ENCODE measurements at places on chromosomes 1 and 21.

DNA sequence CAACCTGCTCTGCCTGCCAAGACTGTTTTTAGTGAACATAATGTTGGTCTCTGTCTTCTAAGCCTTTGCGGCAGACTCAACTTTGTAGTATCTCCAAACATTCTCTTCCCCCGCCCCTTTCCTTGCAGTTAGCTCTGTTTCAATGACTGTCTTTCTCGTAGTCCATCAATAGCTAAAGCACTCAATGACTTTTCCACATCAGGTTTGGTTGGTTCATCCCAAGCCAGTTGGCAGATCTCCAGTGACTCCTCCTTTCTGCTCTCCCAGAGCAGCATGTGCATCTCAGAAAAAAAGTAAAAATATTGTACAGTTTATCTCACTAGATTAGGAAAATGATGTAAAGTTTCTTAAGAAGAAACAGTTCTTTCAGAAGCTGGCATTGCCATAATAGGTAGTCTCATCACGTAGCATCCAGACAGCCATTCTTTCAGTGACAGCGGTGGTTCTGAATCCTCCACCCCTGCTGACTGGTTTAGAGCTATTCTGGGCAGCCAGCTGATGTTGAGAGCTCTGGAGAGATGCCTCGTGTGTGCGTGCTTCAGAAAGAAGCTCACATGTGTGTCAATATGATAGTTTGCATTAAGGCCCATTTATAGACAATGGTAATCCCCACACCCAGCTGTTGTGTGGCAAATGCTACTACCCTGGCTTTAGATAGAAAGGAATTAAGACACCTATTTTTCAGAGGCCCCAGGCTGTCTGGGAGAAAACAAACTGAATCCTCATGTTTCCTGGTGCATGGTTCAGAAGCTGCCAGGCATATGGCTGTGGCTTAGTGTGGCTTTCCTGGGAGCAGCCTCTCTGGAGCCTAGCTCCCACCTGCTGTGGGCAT lies 53.2 kb downstream of the CNN3 start:
- DNase-seq: no peak

GRCh38 chr1:31422505-31423319 lies 9.7 kb downstream of the SERINC2 start:
- peak; percentile 51 for DNase-seq

GRCh38 chr1:208088319-208088718 lies 155.9 kb downstream of the PLXNA2 start:
- DNase-seq: no peak

- DNase-seq: no peak
These were observed 82.2 kb downstream of the MDM4 start for GRCh38 chr1:204598319-204598969.

DNA sequence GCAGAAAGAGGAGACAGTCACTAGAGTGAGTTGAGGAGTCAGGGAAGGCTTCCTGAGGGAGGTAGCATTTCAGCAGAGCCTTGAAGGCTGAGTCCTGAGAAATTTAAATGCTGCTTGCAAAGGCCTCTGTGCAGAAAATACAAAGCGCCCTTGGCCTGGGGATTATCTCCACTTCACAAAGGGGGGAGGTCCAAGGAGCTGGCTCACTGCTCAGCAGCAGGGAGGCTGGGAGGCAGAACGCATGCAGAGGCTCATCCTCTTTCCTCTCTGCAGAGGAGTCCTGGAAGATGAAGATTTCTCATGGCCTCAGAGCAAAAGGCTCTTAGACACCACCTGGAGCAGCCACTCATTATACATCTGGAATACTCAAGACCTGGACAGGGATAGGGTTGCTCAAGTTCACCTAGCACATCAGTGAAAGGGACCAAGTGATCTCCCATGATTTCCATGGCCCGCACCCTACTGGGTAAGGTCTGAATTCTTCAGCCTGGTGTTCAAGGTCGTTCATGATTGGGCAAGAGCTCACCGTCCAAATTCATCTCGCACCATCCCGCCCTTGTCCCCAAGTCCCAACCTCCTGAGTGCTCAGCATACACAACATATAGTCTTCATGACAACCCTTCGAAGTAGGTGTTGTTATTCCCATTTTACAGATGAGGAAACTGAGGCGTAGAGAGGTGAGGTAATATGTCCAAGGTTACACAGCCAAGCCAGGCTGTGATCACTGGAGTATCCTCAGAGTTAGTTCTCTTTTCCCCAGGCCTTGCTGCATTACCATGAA lies 9.0 kb downstream of the SLC1A7 start:
- no peak for DNase-seq

GRCh38 chr1:74703386-74704182 lies 29.3 kb downstream of the CRYZ start:
- DNase-seq: no peak

DNA sequence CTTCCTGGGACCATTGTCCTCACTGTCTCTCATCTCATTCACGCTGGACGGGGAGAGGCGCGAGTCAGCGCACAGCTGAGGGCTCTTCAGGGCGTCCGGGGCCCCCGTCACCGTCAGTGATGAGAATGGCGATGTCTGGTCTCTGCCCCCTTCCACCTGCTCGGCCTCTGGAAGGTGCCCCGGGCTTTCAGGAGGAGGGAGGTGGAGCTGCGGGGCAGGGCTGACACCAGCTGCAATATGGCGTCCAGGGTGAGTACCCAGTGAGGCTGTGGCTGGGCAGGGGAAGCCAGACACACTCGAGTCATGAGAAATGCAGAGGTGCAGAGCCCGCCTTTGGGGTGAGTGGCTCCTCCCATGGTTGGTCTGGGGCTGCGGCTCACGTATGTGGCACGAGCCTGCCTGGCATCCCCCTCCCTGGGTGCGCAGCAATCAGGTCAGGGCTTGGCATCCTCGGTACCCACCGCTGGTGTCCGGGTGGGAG lies 15.1 kb downstream of the MORN1 start:
- no peak for DNase-seq

DNA sequence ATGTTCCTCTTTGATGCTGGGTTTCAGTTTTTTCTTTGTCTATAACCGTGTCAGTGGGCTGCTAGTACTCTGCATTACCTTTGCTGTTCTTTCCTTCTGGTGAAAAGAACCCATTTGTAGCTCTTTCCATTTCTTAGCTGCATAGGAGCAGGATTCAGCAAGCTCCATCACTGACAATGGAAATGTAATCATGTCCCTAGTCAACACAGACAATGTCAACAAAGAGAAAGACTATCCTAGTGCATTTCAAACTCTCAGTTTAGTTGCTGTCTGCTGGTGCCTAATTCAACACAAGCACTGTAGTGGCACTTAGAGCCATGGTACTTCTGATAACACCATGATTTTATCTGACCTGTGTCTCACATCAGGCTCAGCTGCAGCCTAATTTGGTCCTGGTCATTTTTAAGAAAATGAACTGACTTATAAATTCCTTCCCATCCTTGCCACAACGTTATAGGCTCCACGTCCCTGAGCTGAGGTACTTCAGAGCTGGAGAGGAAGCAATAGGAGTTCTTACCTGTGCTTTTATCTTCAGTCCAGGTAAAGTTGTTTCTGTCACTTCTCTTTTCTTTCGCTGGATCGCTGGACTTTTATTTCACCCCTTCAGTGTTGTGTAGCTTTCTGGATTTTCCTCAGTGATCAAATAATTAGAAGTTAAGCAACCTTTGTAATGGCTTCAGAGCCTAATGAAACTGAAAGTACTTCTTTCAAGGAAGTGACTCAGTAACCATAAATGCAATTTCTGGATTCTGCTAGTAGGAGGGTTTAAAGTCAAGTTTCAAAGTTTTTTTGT lies at the start of gene GBP3:
TSS of gene GBP3 (minus strand) at position 700 of the 793 bp plus-strand sequence. CDS start 2,145 bp downstream, outside the sequence.
- no peak for DNase-seq

GRCh38 chr1:216425577-216425976 lies 2.3 kb upstream of the USH2A start:
- no peak for DNase-seq

- no peak for DNase-seq
These were observed 5.1 kb upstream of the OLIG1 start for GRCh38 chr21:33064623-33065390.

DNA sequence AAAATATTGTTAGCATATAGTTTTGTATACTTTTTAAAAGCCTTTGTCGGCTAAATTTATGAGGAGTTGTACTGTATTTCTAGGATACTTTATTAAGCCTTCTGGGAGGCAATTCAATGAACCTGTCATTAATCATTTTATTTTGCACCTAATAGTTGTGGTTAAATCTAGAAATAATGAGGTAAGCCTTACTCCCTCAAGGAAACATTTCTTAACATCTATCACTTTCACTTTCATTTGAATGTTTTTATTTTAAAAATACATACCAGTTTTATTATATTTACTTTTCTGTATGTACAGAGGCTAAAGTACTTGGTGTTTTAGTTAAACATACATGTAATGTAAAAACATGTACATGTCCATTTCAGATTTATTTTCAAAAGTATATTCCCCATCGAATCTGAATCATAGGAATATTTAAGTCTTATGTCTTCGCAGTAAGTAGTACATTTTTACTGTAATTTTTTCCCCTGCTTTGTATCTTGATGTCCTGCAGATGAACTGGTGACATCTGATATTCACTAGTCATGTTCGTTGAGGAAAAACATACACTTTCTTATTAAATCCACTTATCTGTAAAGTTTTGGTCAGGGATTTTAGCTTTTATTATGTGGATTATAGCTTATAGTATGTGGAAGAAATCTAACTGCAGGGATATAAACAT lies 82.8 kb downstream of the DISP1 start:
- DNase-seq: no peak

DNA sequence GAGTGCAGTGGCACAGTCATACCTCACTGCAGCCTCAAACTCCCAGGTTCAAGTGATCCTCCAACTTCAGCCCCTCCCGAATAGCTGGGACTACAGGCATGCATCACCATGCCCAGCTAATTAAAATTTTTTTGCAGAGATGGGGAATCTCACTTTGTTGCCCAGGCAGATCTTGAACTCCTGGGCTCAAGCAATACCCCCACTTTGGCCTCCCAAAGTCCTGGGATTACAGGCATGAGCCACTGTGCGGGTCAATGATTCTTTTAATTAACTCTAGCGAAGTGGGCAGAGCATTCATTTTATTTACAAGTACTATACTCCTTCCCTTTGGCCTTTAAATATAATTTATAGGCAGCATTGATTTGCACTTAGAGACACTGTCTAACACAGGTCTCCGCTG lies 2.5 kb upstream of the OTUD3 start:
- DNase-seq: no peak

DNA sequence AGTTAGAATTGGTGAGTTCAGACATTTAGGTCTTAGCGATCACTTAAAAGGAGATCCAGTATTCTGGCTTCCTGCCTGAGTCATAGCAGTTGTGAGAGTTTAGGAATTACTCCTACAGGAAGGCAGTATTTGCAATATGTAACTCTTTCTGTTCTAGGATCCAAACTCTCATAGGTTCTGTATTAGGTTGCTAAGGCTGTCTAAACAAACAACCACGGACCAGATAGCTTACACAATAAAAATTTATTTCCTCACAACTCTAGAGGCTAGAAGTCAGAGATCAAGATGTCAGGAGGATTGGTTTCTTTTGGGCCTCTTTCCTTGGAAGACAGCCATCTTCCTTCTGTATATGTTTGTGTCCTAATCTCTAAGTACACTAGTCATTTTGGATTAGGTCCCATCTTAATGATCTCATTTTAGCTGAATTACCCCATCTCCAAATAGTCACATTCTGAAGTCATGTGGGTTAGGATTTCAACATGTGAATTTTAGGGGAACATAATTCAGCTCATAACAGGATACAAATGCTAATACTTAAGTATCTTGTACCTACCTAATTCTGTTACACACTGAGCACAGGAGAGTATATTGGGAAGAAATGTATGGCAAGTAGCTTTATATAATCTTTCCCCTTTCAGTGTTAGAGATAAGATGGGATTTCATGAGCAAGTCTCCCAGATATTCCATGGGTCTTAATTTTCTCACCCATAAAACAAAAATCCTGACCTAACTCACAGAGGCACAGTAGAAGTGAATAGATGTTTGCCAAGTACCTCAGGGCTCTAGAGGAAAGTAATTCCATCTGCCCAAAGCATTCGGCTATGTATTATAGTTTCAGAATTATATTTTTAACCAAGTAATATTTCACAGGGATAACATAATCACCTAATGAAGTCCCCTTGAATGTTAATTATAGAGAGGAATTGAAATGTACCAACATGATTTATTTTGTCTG lies 144.4 kb downstream of the PTBP2 start:
- no peak for DNase-seq

- no peak for DNase-seq
These were observed 1.1 kb downstream of the KCNH1 start for GRCh38 chr1:211132721-211133392.

DNA sequence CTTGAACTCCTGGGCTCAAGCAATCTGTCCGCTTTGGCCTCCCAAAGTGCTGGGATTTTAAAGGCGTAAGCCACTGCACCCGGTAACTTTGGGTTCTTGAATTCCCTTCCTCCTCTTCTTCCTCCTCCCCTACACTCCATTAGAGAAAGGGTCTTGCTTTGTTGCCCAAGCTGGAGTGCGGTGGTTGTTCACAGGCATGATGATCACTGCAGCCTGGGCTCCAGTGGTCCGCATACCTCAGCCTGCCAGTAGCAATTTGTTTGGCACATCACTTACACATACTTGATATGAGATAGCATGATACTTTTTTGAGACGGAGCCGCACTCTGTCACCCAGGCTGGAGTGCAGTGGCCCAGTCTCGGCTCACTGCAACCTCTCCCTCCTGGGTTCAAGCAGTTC lies 2.2 kb downstream of the DEGS1 start:
- no peak for DNase-seq

DNA sequence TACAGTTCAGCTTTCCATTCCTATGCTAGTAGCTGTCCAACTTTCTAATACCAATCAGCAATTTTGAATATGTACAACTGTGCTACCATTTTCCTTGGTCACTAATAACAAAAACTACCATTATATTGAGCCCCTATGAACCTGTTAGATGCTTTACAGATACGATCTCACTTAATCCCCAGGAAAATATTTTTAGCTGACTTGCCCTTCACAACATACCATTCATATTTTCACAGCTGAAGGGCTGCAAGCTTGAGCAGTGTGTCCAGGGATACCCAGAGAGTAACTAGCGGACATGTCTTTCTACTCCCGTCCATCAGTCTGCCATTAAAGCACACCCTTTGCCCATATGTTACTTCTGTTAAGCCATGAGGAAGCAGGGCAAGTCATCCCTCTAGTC lies 140.5 kb downstream of the SPATA46 start:
- no peak for DNase-seq

DNA sequence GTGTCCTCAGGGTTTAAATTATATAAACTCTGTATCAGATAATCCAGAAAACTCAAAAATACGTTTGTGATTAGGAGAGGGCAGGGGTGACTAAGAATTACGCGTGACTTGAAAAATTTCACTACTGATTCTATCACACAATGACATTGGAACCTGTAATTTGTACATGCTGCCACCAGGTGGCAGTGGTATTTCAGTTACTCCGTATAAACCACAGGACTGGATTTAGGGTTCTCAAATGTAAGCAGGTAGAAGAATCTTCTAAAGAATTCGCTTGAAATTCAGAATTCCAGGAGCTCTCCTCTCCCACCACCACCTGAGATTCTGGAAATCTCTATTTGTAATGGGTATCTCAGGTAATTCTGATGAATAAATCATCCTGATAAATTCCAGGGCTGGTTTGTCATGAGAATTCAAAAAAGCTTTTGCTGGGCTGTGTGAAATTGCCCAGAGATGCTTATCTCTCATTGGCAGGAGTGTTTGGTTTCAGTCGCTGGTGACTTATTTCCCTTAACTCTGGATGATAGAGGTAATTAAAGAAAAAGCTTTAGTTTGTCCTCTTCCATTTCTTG lies 1.7 kb upstream of the KRTAP7-1 start:
- DNase-seq: peak; percentile 4
